Amygdala (tissue), 56 donors: ENCODE measurements at places on chromosomes 12 and 14.

DNA sequence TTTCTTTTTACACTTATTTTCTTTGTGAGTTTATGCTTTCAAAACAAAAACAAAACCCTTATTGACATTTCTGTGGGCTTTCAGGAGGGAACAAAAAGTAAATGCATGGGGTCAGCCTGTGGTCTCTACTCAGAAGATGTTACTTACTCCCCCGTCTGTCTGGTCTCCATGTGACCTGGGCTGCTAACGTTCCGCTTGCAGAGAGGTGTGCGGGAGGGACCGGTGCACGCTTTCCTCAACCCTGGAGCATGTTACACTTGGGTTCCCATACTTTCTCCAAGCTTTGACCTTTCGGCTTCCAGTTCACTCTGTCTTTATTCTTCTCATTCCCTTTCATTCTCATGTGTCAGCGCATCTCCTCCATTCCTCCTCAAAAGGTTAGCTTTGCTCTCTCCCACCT is 36.5 kb downstream of the ZC3H14 start:
- no peak for DNase-seq

DNA sequence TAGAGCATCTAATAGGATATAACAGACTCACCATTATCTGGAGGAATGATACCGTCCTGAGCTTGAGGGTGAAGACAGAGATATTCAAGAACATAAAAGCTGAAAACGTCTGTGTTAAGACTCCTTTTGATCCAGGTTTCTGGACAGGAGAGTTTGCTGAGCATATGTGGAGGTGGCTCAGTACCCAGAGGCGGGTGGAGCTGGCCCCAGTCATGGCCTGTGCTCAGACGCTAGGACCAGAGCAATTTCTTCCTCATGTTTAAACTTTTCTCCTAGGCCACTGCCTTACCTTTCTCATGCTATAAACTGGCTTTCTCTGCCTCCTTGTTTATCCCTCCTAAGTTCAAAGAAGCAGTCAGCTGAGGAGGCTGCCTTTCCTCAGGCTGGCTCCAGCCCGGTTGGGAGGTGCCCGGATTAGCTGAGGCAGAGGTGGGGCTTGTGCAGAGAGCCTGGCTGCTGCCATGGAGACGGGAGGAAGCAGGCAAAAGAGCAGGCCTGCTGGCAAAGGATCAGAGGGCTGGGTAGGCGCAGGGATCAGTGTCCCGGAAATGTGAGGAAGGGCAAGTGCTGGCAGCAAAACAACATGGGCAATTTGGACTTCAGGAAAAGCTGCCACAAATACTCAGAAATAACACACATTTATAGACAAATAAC is 13.7 kb downstream of the COA8 start:
- peak; percentile 32 for DNase-seq

DNA sequence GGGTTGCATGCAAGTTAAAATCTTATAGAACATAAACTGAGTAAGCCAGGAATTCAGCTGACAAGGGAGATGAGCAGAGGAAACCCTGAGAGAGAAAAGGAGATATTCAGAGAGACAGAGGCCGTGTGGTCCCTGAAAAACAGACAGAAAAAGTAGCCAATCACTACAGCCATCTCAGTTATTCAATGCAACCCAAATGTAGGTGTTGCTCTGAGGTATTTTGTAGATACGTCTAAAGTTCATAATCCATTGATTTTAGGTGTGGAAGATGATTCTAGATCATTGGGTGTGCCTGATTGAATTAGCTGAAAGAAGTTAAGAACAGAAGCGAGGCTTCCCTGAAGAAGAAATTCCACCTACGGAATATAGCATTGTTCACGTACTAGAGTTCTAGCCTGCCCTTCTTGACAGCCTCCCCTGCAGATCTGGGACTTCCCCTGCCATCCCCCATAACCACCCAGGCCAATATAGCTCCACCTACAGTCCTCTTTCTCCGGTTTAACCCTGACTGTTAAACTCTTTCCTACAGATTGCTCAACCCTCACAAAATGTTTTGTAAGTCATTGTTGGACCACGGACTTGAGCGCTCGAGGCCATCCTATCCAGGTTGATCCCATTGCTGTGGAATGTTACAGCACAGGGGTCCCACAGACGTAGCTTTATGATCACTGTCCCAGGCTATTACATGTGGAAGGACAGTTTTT is 21.7 kb downstream of the AICDA start:
- no peak for DNase-seq

DNA sequence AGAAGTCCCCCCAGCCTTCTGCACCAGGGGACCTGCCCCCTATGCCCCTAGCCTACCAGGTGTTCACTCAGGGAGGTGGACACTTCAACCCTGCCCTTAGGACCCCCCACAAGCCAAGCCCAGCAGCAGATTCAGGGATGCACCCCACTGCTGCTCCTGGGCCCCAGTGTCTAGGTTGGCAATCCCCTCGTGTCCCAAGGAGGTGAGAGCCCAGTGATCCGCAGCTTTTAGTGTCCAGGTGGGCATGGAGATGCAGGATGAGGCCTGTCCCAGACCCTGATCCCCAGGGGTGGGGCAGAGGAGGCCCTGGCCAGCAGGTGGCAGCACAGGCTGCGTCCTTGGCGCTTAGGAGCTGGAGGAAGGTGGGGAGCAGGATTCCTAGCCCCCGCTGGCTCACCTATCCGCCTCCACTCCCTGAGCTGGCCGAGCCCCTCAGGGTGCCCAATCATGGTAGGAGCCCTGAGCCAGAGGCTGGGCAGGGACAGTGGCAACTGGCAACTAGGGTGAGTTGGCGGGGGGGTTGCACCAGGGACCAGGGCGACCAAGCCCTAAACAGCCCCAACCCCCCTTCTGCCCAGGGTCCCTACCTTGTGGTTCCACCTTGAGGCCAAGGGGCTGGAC is 4.1 kb downstream of the CKB start:
- no peak for DNase-seq

- no peak for DNase-seq
Measured at GRCh38 chr12:107610021-107610859, 75.4 kb upstream of the PWP1 start.

GRCh38 chr12:74021937-74022336 is 515.7 kb upstream of the ATXN7L3B start:
- DNase-seq: no peak

DNA sequence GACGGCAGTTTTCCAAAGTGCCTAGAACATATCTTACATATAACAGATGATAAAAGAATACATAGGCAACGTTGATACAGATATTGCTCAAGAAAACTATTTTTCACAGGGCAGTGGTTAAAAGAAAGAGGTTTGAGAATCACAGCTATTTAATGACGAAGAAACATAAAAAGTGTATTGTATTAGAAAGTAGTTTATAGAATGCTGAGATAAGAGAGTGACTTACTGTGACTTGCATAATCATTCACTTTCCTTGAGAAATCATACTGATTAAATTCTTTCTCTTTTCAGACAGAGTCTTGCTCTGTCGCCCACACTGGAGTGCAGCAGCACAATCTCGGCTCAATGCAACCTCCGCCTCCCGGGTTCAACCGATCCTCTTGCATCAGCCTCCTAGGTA is 57.7 kb downstream of the PPP1R12A start:
- DNase-seq: no peak

- DNase-seq: no peak
Measured at GRCh38 chr12:6438345-6438744, 6.4 kb upstream of the CD27 start.

GRCh38 chr14:24435998-24436354 is 6.2 kb downstream of the KHNYN start:
- no peak for DNase-seq

GRCh38 chr12:13727707-13728195 is 253.7 kb downstream of the GRIN2B start:
- no peak for DNase-seq

- DNase-seq: no peak
Measured at GRCh38 chr12:97672870-97673269, 210.3 kb downstream of the RMST start.

- no peak for DNase-seq
Measured at GRCh38 chr12:105030820-105031807, 45.0 kb downstream of the NOPCHAP1 start.

DNA sequence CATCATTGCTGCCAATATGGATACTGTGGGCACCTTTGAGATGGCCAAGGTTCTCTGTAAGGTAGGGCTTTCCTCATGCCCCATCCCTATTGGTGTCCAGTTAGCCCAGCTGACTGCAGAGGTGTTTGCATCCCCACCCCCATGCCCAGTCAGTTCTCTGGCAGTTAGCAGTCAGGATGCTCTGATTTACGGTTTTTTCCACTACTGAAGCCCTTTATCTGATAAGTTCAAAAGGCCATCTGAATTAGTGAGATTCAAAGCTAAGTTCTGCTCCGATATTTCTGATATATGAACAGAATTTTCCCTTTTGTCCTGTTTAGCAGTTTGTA is 773 bp downstream of the GMPR2 start:
- no peak for DNase-seq

- DNase-seq: no peak
Measured at GRCh38 chr14:63301891-63302534, 16.7 kb downstream of the GPHB5 start.

- no peak for DNase-seq
Measured at GRCh38 chr14:103243764-103244737, 90.0 kb upstream of the EIF5 start.

GRCh38 chr12:25131270-25131669 is 63.7 kb downstream of the DNAI7 start:
- DNase-seq: no peak

DNA sequence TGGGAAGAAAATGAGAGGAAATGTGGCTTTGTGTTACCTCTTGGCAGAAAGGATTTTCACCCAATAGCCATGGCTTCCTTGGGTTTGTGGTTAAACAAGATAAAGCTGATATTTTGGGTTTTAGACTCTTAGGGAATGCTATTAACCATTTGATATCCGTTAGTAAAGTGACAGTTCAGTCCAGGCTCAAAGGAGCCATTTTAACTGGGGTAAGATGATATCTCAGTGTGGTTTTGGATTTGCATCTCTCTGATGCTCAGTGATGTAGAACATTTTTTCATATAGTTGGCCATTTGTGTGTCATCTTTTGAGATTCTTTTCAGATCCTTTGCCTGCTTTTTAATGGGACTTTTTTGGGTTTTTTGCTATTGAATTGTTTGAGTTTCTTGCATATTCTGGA is 30.1 kb downstream of the IFT43 start:
- DNase-seq: no peak

GRCh38 chr14:31380106-31380505 is 40.2 kb downstream of the HEATR5A start:
- no peak for DNase-seq

GRCh38 chr12:52900896-52901714 is 3.8 kb downstream of the KRT8 start:
- DNase-seq: no peak

DNA sequence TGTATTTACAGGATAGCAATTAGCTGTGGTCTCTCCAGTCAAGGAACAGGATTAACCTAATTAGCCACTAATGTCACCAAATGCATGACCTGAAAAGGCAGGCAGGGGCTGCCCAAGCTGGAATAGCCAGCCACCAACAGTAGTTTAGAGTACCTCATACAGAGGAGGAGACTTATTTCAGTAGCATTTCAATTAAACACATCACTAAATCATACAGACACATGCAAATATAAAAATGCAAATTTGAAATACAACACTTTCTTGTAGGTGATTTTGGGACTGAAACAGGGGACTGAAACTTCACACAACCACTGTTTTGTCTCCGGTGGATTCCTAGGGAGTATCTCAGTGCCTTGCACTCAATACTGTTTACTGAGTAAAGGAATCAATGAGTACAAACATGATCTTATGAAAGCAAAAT is 636 bp upstream of the IFNG-AS1 start:
- DNase-seq: no peak

- DNase-seq: no peak
Measured at GRCh38 chr14:57362361-57362760, 28.0 kb upstream of the NAA30 start.

- DNase-seq: no peak
Measured at GRCh38 chr12:42660968-42661937, 71.7 kb upstream of the PRICKLE1 start.
